ENCODE measurements at places on chromosomes 3 and 15.

- DNase-seq = no peak
These were observed 11.8 kb downstream of the TOP2B start for GRCh38 chr3:25652921-25653320.

GRCh38 chr15:68834346-68834745 is 13.7 kb upstream of the ANP32A start:
- no peak for DNase-seq

GRCh38 chr3:156603379-156604017 is 48.6 kb upstream of the SSR3 start:
- DNase-seq = no peak

DNA sequence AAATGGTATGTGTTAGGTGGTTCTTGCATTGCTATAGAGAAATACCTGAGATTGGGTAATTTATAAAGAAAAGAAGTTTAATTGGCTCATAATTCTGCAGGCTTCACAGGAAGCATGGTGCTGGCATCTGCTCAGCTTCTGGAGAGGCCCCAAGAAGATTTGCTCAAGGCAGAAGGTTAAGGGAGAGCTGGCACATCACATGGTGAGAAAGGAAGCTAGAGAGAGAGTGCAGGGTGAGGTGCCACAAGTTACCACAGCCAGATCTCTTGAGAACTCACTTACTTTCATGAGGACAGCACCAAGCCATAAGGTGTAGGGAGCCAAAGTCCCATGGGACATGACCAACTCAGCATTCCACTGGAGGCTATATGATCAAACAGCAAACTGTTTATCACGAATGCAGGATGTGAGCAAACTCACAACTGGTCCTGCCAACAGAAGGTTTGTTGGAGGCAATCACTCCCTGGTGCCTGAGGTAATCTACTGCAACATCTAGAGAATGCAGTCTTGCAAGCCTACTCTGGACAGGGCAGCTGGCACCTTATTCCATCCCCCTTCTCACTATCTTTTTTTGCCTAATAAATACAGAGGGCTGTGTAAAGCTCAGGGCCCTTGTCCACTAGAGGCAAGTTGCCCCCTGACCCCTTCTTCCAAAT is 28.1 kb upstream of the CCR2 start:
- no peak for DNase-seq
